ENCODE measurements at places on chromosomes 6 and 20.

DNA sequence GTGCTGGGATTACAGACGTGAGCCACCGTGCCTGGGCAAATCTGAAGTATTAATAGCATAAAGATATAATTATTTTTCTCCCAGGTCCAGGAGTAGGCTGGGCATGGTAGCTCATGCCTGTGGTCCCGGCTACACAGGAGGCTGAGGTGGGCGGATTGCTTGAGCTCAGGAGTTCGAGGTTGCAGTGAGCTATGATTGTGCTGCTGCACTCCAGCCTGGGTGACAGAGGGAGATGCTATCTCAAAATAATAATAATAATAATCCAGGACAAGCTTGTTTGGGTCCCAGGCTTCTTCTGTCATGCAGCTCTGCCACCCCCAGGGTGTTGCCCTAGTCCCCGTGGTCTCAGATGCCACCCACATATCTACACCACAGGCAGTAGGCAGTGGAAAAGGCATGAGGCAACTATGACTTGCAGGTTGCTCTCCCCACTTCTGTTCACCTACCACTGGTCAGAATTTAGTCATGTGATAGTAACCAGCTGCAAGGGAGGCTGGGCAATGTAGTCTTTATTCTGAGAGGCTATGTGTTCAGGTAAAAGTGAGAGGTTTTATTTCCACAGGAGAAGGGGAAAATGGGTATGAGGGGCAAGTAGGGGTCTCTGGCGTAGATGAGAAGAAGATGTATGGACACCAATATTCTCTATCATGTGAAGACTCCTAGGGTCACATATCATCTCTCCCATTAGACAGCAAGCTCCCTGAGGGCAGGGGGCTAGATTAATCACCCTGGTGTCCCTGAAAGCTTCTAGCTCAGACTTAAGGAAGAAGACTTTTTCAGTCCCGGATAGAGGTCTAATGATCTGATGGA, 25.7 kb downstream of the TCF15 start:
- no peak for DNase-seq

GRCh38 chr6:125586074-125586473, 163.4 kb upstream of the HEY2 start:
- DNase-seq, result no peak

DNA sequence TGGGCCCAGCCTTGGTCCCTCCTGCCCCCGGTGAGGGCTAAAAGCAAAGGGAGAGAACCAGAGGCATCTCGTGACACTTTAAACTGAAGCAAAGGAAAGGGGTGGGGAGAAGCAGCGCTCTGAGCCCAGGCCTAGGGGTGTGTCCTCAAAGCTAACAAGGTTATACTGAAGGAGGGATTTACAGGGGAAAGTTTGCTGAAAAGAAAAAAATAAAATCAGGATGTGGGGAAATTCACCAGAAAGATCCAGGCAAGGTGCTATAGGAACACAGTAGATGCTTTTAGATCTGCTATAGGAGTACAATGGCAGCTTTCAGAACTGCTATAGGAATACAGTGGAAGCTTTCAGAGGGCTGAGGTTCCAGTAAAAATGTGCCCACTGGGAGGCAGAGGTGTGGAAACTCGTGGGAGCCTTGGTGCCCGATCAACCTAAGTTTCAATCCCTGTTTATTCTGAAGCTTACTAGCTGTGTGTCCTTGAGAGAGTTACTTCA, at the start of gene COL9A1:
Gene COL9A1, minus strand, starts transcription at position 51 of the 492 bp plus-strand sequence. CDS start 160 bp downstream, outside the sequence.
- no peak for DNase-seq

GRCh38 chr6:2977799-2978590, 6.6 kb upstream of the SERPINB6 start:
- no peak for DNase-seq

DNA sequence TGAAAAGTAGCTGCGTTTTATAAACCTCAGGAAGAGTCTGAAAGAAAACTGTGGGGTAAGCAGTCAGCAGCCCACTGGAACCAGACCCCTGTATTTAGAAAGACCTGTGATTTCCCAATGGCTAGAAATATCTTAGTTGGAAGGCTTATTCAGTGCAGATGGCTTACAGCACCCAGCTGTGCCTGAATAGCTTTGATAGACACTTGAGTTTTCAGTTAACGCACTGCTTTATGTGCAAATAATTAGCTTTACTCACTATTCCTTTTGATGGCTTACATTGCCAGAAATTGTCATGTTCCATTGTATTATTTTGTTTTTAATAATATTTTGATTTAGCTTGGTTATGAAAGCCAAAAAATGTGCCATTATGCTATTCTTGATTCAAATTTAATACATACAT, 465.3 kb upstream of the SYNCRIP start:
- no peak for DNase-seq

DNA sequence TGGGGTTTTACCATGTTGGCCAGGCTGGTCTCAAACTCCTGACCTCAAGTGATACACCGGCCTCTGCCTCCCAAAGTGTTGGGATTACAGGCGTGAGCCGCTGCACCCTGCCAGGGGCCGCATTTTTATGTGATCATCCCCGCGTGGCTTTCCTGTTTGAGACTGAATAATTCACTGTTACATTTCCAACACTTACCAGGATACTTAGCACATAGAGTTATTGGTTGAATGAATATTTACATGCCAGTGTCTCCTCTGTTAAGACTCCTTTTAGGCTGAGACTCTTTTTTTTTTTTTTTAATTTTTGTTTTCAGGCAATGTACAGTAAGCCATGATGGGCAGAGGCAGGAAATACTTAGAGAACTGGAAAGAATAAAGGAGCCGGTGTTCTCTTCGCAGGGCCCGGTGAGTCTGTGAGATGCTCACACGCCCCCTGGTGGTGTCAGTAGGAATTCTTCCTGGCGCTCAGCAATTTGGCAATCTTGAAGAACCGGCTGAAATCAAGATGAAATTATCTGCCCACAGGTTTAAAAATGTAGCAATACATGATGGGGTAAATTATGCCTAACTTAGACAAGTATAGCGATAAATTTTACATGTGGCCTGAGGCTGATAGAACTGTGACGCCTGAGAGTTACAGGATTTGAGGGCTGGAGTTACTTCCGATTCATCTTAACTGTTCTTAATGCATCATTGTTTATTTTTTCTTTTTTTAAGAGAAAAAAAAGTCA, 7.6 kb upstream of the RNF114 start:
- peak; percentile 64 for DNase-seq

- DNase-seq, result no peak
Observed at GRCh38 chr20:23918896-23919295, 39.3 kb upstream of the CST5 start.

DNA sequence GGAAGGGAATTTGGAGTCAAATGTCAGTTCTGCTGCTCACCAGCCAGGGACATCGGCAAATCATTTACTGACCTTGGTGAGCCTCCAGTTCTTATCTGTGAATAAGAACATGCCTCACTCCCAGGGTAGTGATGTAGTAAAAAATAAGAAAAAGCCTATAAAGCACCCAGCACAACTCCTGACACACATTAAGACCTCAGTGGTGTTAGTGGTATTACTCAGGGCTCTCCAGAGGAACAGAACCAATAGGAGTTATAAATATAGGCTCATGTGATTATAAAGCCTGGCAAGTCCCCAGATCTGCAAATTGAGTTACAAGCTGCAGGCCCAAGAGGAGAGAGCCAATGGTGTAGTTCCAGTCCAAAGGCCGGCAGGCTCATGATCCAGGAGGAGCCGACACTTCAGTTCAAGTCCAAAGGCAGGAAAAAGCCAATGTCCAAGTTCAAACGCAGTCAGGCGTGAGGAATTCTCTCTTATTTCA, 71.3 kb upstream of the EYA2 start:
- no peak for DNase-seq

DNA sequence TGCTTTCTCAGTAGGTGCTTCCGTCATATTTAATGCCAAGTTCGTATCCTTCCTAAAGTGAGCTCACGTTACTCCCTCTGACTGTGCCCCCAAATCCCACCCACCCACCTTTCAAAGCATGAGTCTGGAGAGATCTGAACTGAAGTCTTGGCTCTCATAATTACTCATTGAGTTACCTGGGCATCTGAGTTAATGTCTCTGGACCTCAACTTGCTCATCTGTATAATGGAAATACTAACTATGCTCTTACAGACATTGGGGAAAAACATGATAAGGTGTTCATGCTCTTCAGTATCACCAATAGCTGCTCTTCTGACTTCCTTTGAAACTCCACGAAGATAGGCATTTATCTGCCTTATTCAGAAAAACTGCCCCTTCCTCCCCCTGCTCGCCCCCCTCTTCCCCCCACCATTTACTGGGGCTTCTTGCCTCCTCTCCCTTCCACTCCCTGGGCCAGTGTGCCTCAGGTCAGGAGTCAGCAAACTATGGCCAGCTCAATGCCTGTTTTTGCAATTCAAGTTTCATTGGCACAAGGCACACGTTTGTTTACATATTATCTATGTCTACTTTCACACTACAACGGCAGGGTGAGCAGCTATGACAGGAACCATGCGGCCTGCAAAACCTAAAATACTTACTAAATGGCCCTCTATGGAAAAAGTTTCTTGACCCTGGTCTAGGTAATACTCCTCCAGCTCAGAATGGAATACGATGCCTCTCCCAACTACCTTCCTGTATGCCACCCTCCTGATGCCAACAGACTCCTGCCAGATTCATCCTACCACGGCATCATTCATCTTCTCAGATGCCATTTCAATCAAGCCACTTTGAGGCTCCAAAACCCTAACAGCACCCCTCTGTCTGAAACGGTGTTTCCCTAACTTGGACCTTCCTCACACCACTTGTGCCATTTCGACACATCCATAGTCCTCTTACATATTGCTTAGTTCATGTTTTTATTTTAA, 138.7 kb downstream of the ZMYND8 start:
- no peak for DNase-seq

GRCh38 chr6:166395778-166396177, 13.0 kb upstream of the MPC1 start:
- DNase-seq, result no peak

GRCh38 chr6:161318456-161318855, 44.6 kb upstream of the AGPAT4 start:
- DNase-seq, result no peak

- no peak for DNase-seq
Observed at GRCh38 chr6:107489636-107490565, at the start of gene SOBP. Gene SOBP, plus strand, starts transcription at chr6:107490117. Its CDS starts 500 bp downstream, at chr6:107490617.

GRCh38 chr20:62980380-62980960, 26.3 kb downstream of the BHLHE23 start:
- DNase-seq, result no peak

- DNase-seq, result no peak
Observed at GRCh38 chr6:152094992-152095592, 287.6 kb downstream of the ESR1 start.

GRCh38 chr6:129320892-129321291, 389.1 kb downstream of the ARHGAP18 start:
- no peak for DNase-seq

- no peak for DNase-seq
Observed at GRCh38 chr6:72931325-72931887, 293.9 kb downstream of the KHDC1L start.

- no peak for DNase-seq
Observed at GRCh38 chr6:102115911-102116310, 722.4 kb downstream of the GRIK2 start.

GRCh38 chr6:156425359-156426020, 351.7 kb upstream of the ARID1B start:
- DNase-seq, result no peak

- no peak for DNase-seq
Observed at GRCh38 chr6:138106665-138107077, 548 bp downstream of the PERP start.

GRCh38 chr6:66103354-66103753, 396.3 kb upstream of the EYS start:
- DNase-seq, result no peak

DNA sequence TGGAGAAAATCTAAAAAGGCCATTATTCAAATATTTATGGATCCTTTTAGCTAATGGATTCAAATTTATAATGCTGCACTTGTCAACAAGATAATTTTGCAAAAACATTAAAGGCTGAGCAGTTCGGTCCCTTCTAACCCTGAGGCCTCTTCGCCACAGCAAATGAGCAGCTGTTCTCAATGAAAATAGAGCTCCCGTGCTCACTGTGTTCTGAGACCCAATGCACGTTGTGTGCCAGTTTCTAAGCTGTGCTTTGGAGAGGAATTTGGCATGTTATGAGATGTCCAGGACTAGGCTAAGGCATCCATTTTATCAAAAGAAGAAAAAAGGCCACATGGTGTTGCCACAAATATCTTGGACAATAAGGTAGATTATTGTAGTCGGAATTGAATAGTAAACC, 220.1 kb upstream of the TSHZ2 start:
- no peak for DNase-seq

DNA sequence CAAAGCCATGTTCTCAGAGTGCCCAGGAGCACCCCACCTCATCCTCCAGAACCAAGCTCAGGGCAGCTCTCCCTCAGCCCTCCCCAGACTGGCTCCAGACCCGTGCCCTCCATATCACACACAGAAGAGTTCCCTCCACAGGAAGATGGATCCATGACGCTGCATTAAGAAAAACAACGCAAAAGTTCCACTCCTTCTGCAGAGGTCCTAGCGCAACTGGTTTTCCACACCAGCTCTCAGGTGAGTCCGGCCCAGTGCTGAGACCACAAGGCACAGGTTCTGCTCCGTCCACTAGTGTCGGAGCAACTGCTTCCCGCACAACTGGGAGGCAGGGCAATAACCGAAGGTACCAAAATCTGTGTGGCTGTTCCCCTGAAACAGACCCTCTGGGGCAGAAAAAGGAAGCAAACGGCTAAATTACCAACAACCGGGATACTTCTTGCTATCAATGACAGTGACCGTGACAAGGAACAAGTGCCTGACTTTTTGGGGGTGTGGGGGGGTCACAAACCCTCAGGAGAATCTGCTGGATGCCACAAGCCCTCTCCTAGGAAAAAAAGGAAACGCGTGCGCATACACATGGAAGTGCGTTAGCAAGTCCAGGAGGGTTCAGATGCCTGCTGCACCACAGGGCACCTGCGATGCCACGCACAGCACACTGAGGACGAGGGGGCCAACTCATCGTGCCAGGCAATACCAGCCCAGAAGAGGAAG, 49.2 kb downstream of the MYH7B start:
- DNase-seq, result no peak

DNA sequence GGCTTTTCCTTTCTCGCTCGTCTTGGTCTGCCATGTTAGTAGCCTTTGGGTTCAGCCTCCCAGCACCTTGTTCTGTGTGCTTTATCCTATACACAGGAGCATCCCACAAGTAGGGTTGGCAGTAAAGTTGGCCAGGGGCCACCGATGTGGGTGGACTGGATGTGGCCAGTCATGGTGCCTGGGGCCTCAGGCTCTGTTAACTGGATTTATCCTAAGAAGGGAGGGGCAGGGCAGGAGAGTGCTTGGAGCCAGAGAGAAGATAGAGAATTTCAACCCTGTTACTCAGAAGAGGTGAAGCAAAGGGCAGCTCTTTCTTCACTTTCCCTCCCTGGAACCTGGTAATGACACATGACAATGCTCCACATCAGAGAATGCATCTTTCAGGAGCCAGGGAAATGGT, 14.1 kb upstream of the SIRPB2 start:
- no peak for DNase-seq

DNA sequence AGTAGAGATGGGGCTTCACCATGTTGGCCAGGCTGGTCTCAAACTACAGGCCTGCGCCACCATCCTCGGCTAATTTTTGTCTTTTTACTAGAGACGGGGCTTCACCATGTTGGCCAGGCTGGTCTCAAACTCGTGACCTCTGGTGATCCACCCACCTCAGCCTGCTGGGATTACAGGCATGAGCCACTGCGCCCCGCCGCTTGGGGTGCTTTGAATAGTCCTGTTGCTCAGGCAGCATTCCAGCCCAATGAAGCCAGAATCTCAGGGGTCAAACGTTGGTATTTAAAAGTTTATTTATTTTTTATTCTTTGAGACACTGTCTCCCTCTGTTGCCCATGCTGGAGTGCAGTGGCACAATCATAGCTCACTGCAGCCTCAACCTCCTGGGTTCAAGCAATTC, 11.3 kb downstream of the MOCS3 start:
- no peak for DNase-seq
